ENCODE measurements at places on chromosomes 12 and 14.

GRCh38 chr12:116950628-116951325, 40.0 kb downstream of the FBXW8 start:
- DNase-seq, result no peak

DNA sequence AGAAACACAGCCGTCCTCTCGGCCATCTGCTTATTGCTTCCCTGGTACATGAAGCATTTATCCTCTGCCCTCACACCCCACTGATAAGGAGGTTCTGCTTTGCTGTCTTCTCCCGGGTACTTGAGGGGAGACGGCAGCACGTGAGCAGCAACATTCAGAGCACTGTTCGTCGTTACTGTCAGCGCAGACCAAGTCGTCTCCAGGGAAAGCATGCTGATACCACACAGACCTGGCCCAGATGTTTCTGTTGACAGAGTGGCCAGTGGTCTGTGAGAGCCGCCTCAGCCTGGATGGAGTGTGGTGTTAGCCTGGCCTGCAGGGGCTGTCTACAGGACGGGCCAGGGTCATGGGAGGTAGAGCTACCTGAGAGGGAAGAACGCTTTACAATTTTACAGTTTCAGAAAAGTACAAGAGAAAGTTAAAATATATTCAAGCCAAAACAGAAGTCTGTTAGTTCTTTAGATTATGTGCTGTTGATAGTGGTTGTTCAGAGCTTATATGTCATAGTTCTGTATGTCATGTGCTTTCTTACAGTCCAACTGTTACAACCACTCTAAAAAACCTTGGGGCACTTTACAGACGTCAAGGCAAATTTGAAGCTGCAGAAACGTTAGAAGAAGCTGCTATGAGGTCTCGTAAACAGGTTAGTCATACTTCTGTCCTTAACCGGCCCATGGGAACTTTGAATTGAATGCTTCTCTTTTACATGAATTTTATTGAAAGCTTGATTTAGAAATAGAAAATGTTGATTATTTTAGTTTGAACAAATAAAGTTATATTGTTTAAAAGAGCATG, 38.2 kb downstream of the XRCC3 start:
- DNase-seq, result no peak

GRCh38 chr12:79420146-79420618, 270.6 kb downstream of the PAWR start:
- DNase-seq, result no peak

DNA sequence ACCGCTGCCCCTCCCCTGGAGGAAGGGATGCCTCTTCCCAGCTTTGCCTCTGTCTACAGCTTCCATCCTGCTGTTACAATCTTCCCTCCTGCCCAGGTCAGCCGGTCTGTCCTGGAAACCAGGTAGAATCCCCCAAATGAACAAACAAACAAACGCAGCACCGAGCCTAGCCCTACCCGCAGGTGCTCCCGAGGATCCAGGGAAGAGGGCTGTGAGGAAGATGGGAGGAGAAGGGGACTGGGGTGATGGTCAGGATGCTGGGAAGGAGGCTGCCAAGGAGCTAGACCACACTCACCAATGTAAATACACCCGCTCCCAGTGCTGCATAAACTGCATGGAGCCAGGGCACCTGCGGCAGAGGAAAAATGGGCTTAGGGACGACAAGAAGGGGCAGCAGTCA, 16.6 kb downstream of the FAIM2 start:
- DNase-seq, result no peak

GRCh38 chr12:40820794-40821484, 128.7 kb downstream of the CNTN1 start:
- DNase-seq, result no peak

GRCh38 chr12:3231399-3231876, 154.3 kb downstream of the TSPAN9 start:
- DNase-seq, result no peak

DNA sequence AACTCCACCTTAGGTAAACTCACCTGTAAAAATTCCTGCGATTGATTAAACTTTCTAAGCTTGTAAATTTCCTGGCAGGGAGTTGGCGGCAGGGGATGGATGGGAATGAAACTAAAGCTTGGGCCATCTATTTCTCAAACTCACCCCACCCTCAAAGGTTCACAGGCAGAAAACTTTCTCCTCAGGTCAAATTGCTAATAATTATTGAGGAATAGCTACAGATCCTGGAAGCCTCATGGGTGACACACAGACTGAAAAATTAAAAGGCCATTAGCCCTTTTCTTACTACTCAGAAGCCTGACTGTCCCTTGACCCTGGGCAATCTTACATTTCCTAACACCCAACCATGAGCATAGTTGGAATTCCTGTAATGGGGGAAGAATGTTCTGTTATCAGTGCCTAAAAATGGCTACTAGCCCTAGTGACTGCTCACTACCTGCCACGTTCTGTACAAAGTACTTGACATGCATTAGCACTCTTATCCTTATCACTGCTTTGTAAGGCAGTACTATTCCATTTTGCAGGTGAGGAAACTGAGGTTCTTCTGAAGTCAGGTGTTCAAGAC, 12.4 kb upstream of the SYNDIG1L start:
- DNase-seq, result no peak

DNA sequence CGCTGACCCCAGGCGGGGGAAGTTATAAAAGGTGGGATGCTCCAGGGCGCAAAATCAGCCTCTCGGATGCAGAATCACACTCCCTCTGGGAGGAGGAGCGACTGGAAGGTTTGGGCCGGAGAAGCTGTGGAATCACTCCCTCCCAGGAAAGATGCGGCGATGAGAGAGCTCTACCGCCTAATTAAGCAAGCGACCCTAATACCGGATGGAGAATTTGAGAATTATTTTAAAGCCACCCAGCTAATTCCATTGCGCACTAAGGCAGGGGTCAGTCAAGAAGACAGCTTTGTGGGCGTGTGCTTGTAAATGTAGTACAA, 1.9 kb downstream of the COL2A1 start:
- DNase-seq, result no peak

All from activated CD4-positive, alpha-beta T cell treated with anti-CD3 and anti-CD28 coated beads for 1 hour (primary cell).